ENCODE measurements at places on chromosomes 4 and X. TPM values are rescaled to one million over a fixed set of nuclear protein-coding genes. Genes with fewer than 3 reads are reported as not detected.

Gene RIPPLY1
- total RNA-seq, result not detected

Gene SCRG1
- not detected for total RNA-seq

- DNase-seq, result no peak
- H3K27ac ChIP-seq, result no peak overlapping the region
- no peaks in the 10 kb centered on the region for H3K4me1 ChIP-seq
These were observed 567.4 kb downstream of the INPP4B start for GRCh38 chr4:142278663-142279062.

Gene CLCN5
- total RNA-seq, result 14.2 TPM

- no peaks in the 10 kb centered on the region for H3K27me3 ChIP-seq
- no peak overlapping the region for H3K27ac ChIP-seq
- H3K36me3 ChIP-seq, result no peaks in the 10 kb centered on the region
- no peaks in the 10 kb centered on the region for H3K4me1 ChIP-seq
- no peak for DNase-seq
These were observed 41.5 kb downstream of the DTHD1 start for GRCh38 chr4:36322921-36323354.

Gene PALLD
- 20.8 TPM for total RNA-seq

GRCh38 chr4:7073526-7074390 lies 5.9 kb upstream of the GRPEL1 start:
- no peak overlapping the region for H3K4me3 ChIP-seq
- peaks cover 39% of the 10 kb centered on the region for H3K27me3 ChIP-seq
- peak; percentile 52 for DNase-seq
- H3K27ac ChIP-seq, result no peak overlapping the region
- peaks cover 8% of the 10 kb centered on the region for H3K4me1 ChIP-seq
- H3K36me3 ChIP-seq, result no peaks in the 10 kb centered on the region

DNA sequence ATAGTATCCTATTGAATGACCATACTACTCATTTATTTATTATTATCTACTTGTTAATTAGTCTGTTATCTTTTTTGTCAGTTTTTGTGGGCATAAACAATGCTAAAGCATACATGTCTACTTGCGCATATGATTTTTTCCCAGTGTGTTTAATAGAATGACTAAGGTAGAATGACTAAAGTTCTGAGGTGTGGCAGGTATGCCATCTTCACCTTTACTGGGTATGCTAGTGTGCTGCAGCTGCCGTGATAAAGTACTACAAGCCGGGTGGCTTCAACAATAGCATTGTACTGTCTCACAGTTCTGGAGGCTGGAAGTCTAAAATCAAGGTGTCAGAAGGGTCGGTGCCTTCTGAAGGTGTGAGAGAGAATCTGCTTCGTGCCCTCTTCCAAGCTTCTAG lies 19.2 kb downstream of the CD38 start:
- H3K4me1 ChIP-seq, result no peaks in the 10 kb centered on the region
- no peak overlapping the region for H3K4me3 ChIP-seq
- no peaks in the 10 kb centered on the region for H3K27me3 ChIP-seq
- H3K27ac ChIP-seq, result no peak overlapping the region

DNA sequence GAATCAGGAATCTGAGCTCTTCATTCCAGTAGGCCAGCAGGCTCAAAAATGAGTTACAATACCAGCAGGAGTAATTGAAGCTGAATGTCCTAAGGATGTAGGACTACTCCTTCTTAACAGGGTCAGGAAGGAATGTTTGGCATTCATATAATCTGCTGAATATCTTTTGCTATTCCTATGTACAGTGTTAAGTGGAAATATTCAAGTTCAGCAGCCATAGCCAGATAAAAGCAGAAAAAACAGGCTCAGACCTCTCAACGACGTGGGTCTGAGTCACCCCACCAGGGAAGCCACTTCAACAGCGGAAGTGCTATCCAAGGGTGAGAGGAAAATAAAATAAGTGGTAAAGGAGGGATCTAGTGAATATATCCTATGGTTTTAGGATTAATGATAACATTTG lies 577.0 kb downstream of the SPOCK3 start:
- DNase-seq, result no peak
- H3K36me3 ChIP-seq, result no peaks in the 10 kb centered on the region
- no peaks in the 10 kb centered on the region for H3K27me3 ChIP-seq
- peaks cover 16% of the 10 kb centered on the region for H3K4me1 ChIP-seq
- no peak overlapping the region for H3K27ac ChIP-seq
- H3K4me3 ChIP-seq, result no peak overlapping the region

Measured in WTC11 (cell line).